ENCODE measurements at places on chromosomes 5 and 9. TPM values are rescaled to one million over a fixed set of nuclear protein-coding genes. Genes with fewer than 3 reads are reported as not detected.

The ZDHHC11B gene
- total RNA-seq: 3.1 TPM

The DTWD2 gene
- 7.9 TPM for total RNA-seq

The LCN15 gene
- not detected for total RNA-seq

The DBH gene
- total RNA-seq: not detected

The GPRIN1 gene
- 0.54 TPM for total RNA-seq

The LIX1 gene
- total RNA-seq: 1.1 TPM

The CATSPER3 gene
- 0.62 TPM for total RNA-seq

The AIF1L gene
- 12.0 TPM for total RNA-seq

The IFNA13 gene
- not detected for total RNA-seq

The FOXD4L3 gene
- not detected for total RNA-seq

GRCh38 chr5:14110196-14110595, 32.9 kb upstream of the TRIO start:
- no peak for ATAC-seq
- H3K4me1 ChIP-seq: no peaks in the 10 kb centered on the region
- H3K36me3 ChIP-seq: no peaks in the 10 kb centered on the region
- H3K4me3 ChIP-seq: no peak overlapping the region
- H3K27me3 ChIP-seq: no peaks in the 10 kb centered on the region
- no peak overlapping the region for H3K27ac ChIP-seq

- no peak overlapping the region for H3K4me3 ChIP-seq
- no peak for ATAC-seq
- no peaks in the 10 kb centered on the region for H3K27me3 ChIP-seq
These were observed 3.9 kb upstream of the LPCAT1 start for GRCh38 chr5:1527533-1528205.

GRCh38 chr5:140570488-140570887, 5.9 kb downstream of the SLC35A4 start:
- no peak overlapping the region for H3K27ac ChIP-seq
- peaks cover 60% of the 10 kb centered on the region for H3K4me1 ChIP-seq
- no peaks in the 10 kb centered on the region for H3K27me3 ChIP-seq
- H3K4me3 ChIP-seq: no peak overlapping the region
- ATAC-seq: no peak

GRCh38 chr9:128768606-128769005, 3.1 kb downstream of the ZER1 start:
- no peak overlapping the region for H3K27ac ChIP-seq
- H3K27me3 ChIP-seq: no peaks in the 10 kb centered on the region

- peak; percentile 82 for ATAC-seq
- H3K27me3 ChIP-seq: no peaks in the 10 kb centered on the region
- peak within 1 kb of the TSS; percentile 24 for H3K4me3 ChIP-seq
These were observed at the start of gene TLR4 for GRCh38 chr9:117704024-117704575. Gene TLR4 (plus strand): TSS chr9:117704403. CDS start chr9:117704473, 70 bp downstream.

DNA sequence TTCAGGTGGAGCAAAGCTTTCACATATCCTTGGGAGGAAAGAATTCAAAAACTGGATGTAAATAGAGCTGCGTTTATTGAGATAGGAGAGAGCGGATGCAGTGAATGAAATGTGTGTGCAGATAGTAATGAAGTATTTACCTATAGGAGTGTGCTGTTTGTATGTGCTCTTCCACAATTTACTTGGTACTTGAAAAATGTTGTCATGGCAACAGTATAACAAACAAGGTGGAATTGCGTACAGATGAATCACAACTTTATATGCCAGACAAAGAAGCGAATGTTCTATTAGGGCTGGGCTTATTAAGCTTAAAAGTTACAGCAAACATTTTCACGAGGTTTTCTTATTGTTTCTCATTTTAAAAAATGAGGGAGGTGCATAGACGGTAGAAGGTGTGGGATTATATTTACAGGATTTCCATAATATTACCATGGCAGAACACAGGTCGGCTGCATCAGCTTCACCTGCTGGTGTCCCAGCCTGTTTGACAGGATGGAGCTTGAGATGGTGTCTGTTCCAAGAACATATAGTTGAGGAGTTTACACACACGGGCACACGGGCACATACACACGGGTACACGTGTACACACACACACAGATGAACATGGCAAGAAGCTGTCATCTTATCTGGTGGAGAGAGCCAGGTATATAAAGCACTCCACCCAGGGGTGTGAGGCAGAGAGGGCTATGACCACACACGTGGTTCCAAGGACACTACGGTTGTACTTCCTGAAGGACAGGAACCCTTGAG, 155.7 kb downstream of the RMI1 start:
- H3K4me3 ChIP-seq: no peak overlapping the region
- H3K36me3 ChIP-seq: no peaks in the 10 kb centered on the region
- no peak for ATAC-seq
- H3K27me3 ChIP-seq: peaks cover 16% of the 10 kb centered on the region
- H3K27ac ChIP-seq: no peak overlapping the region

DNA sequence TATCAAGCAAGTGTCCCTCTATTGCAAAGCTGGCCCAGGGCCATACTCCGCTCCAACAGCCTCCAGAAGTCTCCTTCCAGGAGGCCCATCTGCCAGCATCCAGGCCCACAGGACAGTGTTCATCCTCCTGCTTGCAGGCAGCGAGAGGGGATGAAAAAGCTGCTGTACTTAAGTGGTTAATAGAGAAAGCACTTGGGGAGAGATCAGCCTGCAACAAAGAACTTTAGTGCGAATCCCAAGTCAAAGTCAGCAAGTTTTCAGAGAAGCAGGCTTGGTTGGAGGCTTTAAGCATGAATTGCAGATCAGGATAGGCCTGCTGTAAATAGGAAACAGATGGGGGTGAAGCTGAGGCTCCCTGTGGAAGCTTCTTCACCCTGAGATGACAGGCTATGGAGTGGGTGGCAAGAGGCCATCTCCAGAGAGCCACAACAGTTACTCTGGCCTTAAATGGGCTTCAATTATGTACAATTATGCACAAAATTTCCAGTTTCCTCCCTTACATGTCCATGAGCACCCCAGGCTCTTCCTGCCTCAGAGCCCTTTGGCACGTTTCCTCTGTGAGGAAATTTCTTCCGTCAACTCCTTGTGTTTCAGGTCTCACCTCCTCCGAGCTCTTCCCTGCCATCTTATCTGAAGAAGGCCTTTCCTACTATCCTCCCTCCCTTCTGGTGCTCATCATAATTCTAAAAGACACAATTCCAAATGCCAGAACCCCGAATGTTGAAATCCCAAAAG, 98.0 kb upstream of the NR3C1 start:
- H3K27me3 ChIP-seq: no peaks in the 10 kb centered on the region
- H3K4me1 ChIP-seq: peaks cover 10% of the 10 kb centered on the region
- no peaks in the 10 kb centered on the region for H3K36me3 ChIP-seq
- ATAC-seq: no peak
- H3K27ac ChIP-seq: no peak overlapping the region

DNA sequence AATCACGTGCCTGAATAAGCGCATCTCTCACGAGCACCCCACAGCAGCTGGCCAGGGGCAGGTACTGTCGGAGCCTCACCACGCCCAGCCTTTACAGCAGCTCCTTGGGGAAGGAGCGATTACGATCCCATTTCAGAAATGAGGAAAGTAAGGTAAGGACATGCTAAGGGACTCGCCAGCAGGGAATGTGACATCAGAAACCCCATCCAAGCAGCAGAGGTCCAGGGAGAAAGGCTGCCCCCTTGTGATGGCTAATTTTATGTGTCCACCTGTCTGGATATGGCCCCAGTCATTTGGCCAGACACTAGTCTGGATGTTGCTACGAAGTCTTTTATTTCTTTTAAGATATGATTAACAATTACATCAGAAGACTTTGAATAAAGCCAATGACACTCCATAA, 77.3 kb downstream of the UBE2QL1 start:
- H3K36me3 ChIP-seq: no peaks in the 10 kb centered on the region
- H3K4me3 ChIP-seq: no peak overlapping the region
- peaks cover 21% of the 10 kb centered on the region for H3K27me3 ChIP-seq
- H3K27ac ChIP-seq: no peak overlapping the region

- H3K4me1 ChIP-seq: peaks cover 2% of the 10 kb centered on the region
- ATAC-seq: peak; percentile 89
- H3K27ac ChIP-seq: peak overlapping the region; percentile 98
- H3K27me3 ChIP-seq: no peaks in the 10 kb centered on the region
- H3K4me3 ChIP-seq: peak overlapping the region; percentile 79
- no peaks in the 10 kb centered on the region for H3K36me3 ChIP-seq
These were observed 988 bp downstream of the OXCT1 start for GRCh38 chr5:41869151-41869723.

GRCh38 chr5:168592014-168592368, 12.8 kb upstream of the PANK3 start:
- ATAC-seq: no peak
- no peaks in the 10 kb centered on the region for H3K4me1 ChIP-seq
- peaks cover 18% of the 10 kb centered on the region for H3K27me3 ChIP-seq
- no peak overlapping the region for H3K4me3 ChIP-seq
- H3K36me3 ChIP-seq: no peaks in the 10 kb centered on the region
- no peak overlapping the region for H3K27ac ChIP-seq

GRCh38 chr5:89901346-89901745, 508.2 kb downstream of the CETN3 start:
- H3K36me3 ChIP-seq: no peaks in the 10 kb centered on the region
- peaks cover 10% of the 10 kb centered on the region for H3K4me1 ChIP-seq

GRCh38 chr9:123169926-123170325, 98.5 kb downstream of the STRBP start:
- H3K4me3 ChIP-seq: no peak overlapping the region
- ATAC-seq: no peak
- no peak overlapping the region for H3K27ac ChIP-seq
- no peaks in the 10 kb centered on the region for H3K27me3 ChIP-seq
- H3K4me1 ChIP-seq: no peaks in the 10 kb centered on the region

Data from gastroesophageal sphincter (tissue), 4 donors.